ENCODE measurements at places on chromosomes 3 and 15.

DNA sequence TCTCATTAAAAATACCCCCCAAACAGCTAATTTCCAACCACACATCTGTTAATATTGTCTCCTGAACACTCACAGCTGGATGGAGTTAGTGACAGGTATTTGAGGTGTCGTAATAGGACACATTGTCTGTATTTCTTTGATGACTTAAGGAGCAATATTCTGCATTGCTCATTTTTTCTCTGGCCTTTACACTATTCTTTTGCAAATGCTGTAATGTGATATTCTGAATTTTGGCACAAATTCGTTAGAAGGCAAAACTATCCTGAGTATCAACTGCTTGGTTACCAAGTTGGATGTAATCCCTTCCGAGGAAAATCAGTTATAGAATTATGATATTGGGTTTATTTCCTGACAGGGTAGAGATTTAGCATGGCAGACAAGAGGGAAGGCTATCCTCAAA lies 1030.2 kb downstream of the MCTP2 start:
- no peak for DNase-seq

- DNase-seq, result no peak
Observed at GRCh38 chr3:140468407-140468806, 209.5 kb upstream of the TRIM42 start.

DNA sequence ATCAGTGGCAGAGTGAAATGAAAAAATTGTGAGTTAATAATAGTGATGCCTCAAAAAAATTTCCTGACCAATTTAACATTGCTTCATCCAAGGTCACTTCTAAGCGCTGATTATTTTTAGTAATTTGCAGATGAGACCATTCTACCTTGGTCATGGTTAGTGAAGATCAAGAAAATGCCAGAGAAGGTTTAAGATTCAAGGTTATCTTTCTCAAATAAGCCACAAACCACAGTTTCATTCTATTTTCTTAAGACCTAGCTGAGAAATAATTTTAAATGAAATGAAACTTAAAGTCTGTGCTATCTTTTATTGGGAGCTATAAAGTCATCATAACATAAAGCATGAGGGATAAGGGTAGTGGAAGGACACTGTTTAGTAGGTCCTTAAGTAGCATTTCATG lies 353.9 kb upstream of the NAALADL2 start:
- no peak for DNase-seq

GRCh38 chr15:98195796-98196195 lies 235.3 kb downstream of the ARRDC4 start:
- DNase-seq, result no peak

GRCh38 chr15:79060175-79060574 lies 30.4 kb downstream of the RASGRF1 start:
- DNase-seq, result no peak

Data from LoVo (cell line).